Stimulated activated CD4-positive, alpha-beta T cell treated with anti-CD3 and anti-CD28 coated beads, Interleukin-1b, Interleukin-23, amount 100 ng/mL, for 1 hour (primary cell): ENCODE measurements at places on chromosomes 6 and 20.

DNA sequence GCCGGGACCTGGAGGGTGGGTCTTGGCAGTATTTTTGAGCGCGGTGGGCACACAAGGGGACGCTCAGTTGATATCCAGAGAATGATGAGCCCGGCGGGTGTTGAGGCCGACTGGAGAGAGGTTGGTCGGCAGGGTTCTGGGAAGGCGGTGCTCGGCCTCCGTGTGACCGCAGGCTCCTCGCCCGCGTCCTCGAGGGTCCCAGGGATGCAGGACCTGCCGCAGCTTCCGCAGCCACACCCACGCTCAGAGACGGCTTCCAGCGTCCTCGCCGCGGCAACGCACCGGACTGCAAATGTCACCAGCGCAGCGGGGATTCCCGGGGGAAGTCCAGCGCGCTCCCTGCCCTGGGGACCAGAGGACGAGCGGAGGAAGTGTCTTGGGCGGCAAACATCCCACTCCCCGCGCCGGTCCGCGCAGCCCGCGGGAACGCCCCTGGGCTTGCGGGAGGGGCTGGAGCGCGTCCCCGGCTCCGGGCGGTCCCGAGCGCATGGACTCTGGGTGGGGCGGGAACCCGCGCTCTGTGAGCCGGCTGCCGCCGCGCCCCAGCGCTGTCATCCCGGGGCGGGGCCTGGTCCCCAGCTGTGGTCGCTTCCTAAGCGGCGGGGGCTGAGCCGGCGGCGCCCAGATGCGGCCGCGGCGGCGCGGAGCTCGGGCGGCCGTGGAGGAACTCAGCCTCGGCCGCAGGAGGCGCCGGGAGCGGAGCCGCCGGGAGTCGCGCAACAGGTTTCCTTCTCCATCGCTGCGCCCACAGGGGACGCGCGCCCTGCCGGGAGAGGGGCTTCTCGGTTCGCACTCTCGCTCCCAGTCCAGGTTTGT lies at the start of gene STX11:
Gene STX11 (plus strand): TSS at position 624 of the 816 bp plus-strand sequence. CDS start 36,111 bp downstream, outside the sequence.
- peak; percentile 34 for DNase-seq

DNA sequence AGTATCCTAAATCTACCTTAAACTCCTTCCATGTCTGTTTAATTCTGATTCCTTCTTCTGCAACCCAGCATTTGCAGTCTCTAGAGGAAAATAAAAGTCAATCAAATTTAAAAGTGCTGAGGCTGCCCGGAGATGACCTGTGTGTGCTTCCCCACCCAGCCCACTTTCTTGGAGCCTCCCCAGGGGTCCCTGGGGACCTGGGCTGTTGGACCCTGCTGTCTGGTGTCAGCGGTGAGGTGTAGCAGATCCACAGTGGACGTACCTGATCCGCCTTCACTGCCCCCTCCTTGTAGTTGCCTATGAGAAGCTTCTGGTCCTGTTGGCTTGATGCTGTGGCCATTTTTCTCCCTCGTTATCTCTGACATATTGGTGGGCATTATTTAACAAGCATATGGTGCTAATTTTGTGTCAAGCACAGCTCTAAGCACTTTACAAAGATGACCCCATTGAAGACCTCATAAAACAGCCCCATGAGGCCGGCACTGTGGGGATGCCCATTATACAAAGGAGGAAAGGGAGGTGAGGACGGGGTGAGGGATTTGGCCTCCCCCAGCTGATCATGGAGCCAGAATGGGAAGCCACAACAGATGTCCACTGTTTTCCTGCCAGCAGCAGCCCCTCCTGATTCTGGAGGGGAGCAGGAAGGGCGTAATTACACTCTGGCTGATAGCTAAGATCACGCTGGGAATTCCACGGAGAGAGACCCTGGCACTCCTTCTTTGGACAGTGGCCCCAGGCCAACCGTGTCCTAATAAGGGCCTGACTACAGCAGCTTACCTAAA lies 628.2 kb downstream of the CDH26 start:
- no peak for DNase-seq

DNA sequence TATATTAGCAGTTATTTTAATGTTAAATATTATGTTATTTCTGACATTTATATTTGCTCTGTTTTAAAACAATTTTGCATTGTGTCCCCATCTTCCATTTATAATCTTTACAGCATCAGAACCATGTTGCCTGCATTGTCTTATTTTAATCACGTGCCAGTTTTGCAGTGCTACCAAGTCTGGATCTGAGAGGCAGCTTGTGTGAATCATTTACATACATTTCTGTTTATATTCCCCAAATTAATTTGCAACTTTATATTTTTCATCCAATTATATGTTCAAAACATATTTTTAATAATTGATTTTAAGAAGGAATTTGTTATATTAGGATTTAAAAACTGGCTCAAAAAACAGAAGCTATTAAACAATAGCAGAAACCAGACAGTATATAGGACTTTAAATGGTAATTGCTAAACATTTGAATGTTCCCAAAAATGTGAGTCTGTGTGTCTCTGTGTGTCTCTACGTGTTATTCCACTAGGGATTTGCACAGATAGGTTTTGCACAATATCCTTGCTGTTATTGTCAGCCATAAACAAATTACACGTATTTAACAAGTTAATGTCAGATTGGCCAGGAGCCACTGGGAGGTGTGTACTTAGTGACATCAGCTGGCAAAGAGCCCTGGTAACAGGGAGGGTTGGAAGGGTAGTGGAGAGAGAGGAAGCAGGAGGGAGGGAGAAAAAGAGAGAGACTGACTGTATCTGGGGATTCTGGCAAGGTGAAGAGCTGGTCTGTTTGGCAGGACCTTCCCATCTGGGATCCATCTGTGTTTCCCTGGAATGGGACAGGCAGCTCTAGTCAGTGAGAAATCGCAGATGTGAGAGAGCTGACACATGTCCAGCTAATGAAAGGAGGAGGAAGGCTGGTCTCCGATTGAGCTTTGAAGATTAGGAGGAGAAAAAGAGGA lies 72.1 kb downstream of the CBFA2T2 start:
- no peak for DNase-seq

GRCh38 chr6:158869826-158870648 lies 50.9 kb upstream of the EZR start:
- no peak for DNase-seq

DNA sequence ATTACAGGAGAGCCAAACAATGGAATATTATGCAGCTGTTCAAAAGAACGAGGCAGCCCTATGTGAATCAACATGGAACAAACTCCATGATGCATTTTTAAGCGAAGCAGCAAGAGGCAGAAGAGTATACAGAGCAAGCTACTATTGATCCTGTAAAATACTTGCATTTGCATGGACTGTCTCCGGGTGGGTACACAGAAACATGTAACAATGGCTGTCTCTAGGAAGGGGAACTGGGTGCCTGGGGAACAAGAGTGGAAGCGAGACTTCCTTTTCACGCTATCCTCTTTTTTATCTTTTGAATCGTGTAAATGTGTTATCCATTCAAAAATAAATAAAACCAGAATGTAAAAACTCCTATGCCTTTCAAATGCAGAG lies 93.3 kb upstream of the SIRPA start:
- DNase-seq = no peak

GRCh38 chr6:44219053-44219814 lies 2.5 kb downstream of the MYMX start:
- DNase-seq = no peak

- no peak for DNase-seq
Measured at GRCh38 chr20:1500496-1500895, 9.3 kb upstream of the SIRPB2 start.

DNA sequence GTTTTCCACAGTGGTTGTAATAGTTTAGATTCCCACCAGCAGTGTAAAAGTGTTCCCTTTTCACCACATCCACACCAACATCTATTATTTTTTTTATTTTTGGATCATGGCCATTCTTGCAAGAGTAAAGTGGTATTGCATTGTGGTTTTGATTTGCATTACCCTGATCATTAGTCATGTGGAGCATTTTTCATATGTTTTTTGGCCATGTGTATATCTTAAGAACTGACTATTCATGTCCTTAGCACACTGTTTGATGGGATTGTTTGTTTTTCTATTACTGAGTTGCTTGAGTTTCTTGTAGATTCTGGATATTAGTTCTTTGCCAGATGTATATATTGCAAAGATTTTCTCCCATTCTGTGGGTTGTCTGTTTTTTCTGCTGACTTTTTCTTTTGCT lies 820.1 kb downstream of the TENT5A start:
- DNase-seq = no peak
